ENCODE measurements at places on chromosomes 13 and 19. TPM values are rescaled to one million over a fixed set of nuclear protein-coding genes. Genes with fewer than 3 reads are reported as not detected.

PGLYRP1 gene
- 0.27 TPM for total RNA-seq

KCNC3 gene
- total RNA-seq, result 0.13 TPM

FAM124A gene
- total RNA-seq, result 2.0 TPM

TMEM221 gene
- total RNA-seq, result 1.0 TPM

NCCRP1 gene
- 0.04 TPM for total RNA-seq

DENND1C gene
- total RNA-seq, result 0.13 TPM

DNA sequence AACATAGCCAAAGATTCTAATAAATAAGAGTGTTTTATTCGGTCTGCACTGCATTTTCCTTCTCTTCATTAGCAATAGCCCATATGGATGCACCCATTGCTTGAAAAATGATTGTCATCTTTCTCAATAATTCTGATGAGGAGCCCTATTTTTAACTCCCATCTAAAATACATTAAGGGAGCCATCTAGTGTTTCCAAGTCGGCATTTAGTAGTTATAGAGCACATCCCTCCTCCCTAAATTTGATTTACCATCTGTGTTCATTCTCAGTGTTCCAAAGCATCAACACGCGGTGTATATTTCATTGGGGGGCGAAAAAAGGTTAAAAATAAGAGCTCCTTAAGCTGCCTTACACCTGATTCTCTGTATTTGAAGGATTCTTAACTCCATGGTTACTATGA, 119.2 kb upstream of the IPO5 start:
- no peaks in the 10 kb centered on the region for H3K4me1 ChIP-seq
- DNase-seq, result no peak
- H3K27me3 ChIP-seq, result no peaks in the 10 kb centered on the region
- H3K4me3 ChIP-seq, result no peak overlapping the region

DNA sequence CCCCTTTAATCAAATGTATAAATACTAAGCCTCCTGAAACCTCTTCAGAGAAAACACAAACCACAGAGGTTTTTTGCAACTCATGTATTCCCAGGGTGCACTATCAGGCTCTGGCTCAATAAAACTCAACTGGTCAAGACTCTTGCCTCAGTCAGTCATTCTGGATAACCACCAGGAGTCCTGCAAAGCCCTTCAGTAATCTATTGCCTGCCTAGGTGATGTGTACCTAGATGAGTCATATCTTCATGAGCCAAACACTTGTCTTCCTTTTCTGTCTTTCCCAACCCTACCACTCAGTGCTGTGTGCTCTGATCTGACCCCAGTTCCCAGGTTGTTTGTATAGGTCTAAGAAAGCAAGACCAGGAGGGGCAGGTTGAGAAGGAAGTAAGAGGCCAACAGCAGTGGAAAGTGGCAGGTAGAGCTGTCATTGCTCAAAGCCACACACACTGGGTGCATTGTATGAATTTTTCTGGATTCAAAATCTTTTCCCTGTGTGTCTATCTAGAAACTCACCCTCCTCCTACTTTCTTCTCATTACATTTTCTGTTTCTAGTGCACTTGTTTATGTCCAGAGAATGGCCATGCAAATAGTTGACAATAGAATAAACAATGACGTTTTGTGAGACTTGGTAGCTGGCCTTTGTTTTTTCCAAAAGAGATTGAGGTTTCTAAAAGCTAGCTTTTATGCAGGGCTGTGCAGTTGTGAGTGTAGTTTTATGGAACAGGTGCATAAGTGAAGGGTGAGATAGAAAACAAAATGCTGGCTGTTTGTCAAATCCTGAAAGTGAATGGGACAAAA, 48.1 kb downstream of the PSG1 start:
- H3K27ac ChIP-seq, result no peak overlapping the region
- H3K36me3 ChIP-seq, result no peaks in the 10 kb centered on the region
- H3K4me3 ChIP-seq, result no peak overlapping the region
- DNase-seq, result no peak
- no peaks in the 10 kb centered on the region for H3K4me1 ChIP-seq

GRCh38 chr13:105177265-105177900, 1358.1 kb downstream of the EFNB2 start:
- H3K27me3 ChIP-seq, result no peaks in the 10 kb centered on the region
- no peak overlapping the region for H3K27ac ChIP-seq
- no peaks in the 10 kb centered on the region for H3K4me1 ChIP-seq

DNA sequence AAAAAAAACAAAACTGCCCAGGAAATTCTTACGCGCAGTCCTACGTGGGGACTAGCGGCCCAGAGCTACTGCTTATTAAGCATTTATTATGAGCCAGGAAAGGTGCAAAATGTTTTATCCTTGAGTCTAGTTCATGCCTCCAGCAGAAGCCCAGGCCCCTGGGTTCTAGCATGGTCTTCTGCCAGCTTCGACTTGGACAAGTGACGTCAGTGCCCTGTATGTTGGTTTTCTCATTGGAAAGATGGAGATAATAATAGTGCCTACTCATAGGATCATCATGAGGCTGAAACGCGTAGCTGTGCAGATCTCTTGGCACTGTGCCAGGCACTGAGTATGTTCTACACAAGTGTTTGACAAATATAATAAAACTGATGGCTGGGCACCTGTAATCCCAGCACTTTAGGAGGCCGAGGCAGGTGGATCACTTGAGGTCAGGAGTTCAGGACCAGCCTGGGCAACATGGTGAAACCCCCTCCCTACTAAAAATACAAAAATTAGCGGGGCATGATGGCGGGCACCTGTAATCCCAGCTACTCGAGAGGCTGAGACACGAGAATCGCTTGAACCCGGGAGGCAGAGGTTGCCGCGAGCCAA, 12.4 kb upstream of the SULT2B1 start:
- H3K36me3 ChIP-seq, result no peaks in the 10 kb centered on the region
- H3K27ac ChIP-seq, result no peak overlapping the region
- no peaks in the 10 kb centered on the region for H3K27me3 ChIP-seq
- no peak overlapping the region for H3K4me3 ChIP-seq
- DNase-seq, result peak; percentile 45
- peaks cover 14% of the 10 kb centered on the region for H3K4me1 ChIP-seq

GRCh38 chr13:112249644-112250610, 126.2 kb upstream of the SPACA7 start:
- H3K4me1 ChIP-seq, result peaks cover 3% of the 10 kb centered on the region
- H3K36me3 ChIP-seq, result no peaks in the 10 kb centered on the region
- DNase-seq, result no peak
- no peak overlapping the region for H3K27ac ChIP-seq
- H3K27me3 ChIP-seq, result peaks cover 6% of the 10 kb centered on the region
- H3K4me3 ChIP-seq, result no peak overlapping the region

DNA sequence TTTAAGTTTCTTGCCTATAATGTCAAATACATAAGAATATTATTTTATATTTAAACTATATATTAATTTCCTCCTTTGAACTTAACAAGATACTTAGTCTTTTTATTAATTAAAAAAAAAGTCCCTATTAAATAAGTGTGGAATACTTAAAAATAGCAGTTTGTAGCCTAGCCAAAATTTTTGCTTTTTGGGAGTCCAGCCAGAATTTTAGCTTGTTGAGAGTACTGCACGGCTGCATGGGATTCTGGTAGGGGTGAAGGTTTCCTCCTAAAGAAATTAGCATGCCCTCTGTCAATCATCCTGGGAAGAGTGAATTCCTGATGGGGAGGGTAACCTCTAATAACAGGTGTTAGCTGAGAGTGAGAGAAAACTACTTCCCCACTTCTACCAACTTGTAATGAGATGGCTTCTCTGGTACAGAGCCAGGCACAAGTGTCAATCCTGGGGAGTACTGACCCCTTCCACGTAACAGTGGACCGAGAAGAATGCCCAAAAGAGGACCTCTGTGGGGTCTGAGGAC, 195.7 kb downstream of the SPRY2 start:
- H3K36me3 ChIP-seq, result no peaks in the 10 kb centered on the region
- peak; percentile 44 for DNase-seq
- no peak overlapping the region for H3K4me3 ChIP-seq
- H3K27me3 ChIP-seq, result no peaks in the 10 kb centered on the region
- H3K4me1 ChIP-seq, result peaks cover 11% of the 10 kb centered on the region

GRCh38 chr19:11881151-11881800, 6.3 kb upstream of the ZNF69 start:
- H3K4me3 ChIP-seq, result no peak overlapping the region
- no peak overlapping the region for H3K27ac ChIP-seq
- H3K36me3 ChIP-seq, result no peaks in the 10 kb centered on the region

DNA sequence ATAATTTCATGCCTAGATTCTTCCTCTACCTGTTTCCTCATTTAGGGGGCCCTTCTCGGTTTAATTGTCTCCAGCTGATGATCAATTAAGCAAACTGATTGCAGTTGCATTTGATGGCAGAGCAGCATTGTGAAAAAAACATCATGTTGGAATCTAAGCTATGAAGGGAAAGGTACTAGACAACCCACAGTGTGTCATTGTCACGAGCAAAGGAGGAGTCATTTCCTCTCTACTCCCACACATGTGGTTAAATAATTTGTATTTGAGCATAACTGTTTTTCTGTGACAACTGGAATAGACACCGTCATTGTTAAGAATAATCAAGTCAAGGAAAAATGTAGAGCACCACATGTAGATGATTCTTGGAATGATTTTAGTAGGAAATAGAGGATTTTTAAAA, 240.3 kb downstream of the DCT start:
- no peak overlapping the region for H3K4me3 ChIP-seq
- no peaks in the 10 kb centered on the region for H3K36me3 ChIP-seq
- no peaks in the 10 kb centered on the region for H3K27me3 ChIP-seq
- no peak overlapping the region for H3K27ac ChIP-seq
- DNase-seq, result no peak
- H3K4me1 ChIP-seq, result no peaks in the 10 kb centered on the region

GRCh38 chr13:109569958-109570711, 216.2 kb downstream of the IRS2 start:
- no peaks in the 10 kb centered on the region for H3K27me3 ChIP-seq
- no peaks in the 10 kb centered on the region for H3K36me3 ChIP-seq
- no peak for DNase-seq
- H3K4me3 ChIP-seq, result no peak overlapping the region
- H3K4me1 ChIP-seq, result no peaks in the 10 kb centered on the region

DNA sequence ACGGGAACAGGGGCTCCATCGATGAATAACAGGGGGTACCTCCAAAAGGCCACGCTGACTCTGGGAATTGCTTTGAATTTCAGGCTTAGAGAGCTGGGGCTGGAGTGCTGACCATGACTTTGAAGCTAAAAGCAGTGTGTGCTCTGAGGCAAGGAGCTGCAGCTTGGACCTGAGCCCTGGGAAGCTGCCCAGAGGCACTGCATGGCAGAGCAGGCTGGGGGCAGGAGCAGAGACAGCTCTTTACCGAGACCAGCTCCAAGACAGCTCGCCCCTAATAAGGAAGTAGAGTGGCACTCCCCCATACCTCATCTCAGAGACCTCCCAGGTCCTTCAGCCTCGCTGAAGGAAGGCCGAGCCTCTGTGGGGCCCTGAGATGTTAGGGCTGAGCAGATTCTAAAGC, 200.2 kb downstream of the COL4A1 start:
- H3K27ac ChIP-seq, result no peak overlapping the region
- no peak for DNase-seq
- H3K4me1 ChIP-seq, result peaks cover 19% of the 10 kb centered on the region
- H3K36me3 ChIP-seq, result no peaks in the 10 kb centered on the region
- H3K4me3 ChIP-seq, result no peak overlapping the region

GRCh38 chr13:106104281-106104901, 431.1 kb downstream of the EFNB2 start:
- no peaks in the 10 kb centered on the region for H3K36me3 ChIP-seq
- no peak overlapping the region for H3K4me3 ChIP-seq

GRCh38 chr13:36858290-36858689, 39.3 kb downstream of the RFXAP start:
- H3K27me3 ChIP-seq, result no peaks in the 10 kb centered on the region
- H3K36me3 ChIP-seq, result peaks cover 26% of the 10 kb centered on the region
- DNase-seq, result peak; percentile 71
- no peak overlapping the region for H3K27ac ChIP-seq
- no peaks in the 10 kb centered on the region for H3K4me1 ChIP-seq

- DNase-seq, result peak; percentile 67
- H3K36me3 ChIP-seq, result peaks cover 56% of the 10 kb centered on the region
- peak overlapping the region; percentile 66 for H3K27ac ChIP-seq
- no peaks in the 10 kb centered on the region for H3K27me3 ChIP-seq
- peaks cover 36% of the 10 kb centered on the region for H3K4me1 ChIP-seq
These were observed 53.3 kb upstream of the C13orf46 start for GRCh38 chr13:114027046-114027715.

DNA sequence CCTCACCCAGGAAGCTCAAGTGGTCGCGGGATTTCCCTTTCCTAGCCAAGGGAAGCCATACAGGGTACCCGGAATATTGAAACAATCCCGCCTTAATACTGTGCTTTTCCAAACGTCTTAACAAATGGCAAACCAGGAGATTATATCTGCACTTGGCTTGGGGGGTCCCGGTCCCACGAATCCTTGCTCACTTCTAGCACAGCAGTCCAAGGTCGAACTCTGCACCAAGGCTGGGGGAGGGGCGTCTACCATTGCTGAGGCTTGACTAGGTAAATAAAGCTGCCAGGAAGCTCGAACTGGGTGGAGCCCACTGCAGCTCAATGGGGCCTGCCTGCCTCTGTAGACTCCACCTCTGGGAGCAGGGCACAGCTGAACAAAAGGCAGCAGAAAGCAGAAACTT, 1644.8 kb downstream of the PCDH9 start:
- no peak for DNase-seq
- H3K36me3 ChIP-seq, result no peaks in the 10 kb centered on the region

GRCh38 chr13:60974296-60974695, 441.4 kb downstream of the PCDH20 start:
- no peaks in the 10 kb centered on the region for H3K4me1 ChIP-seq
- DNase-seq, result no peak
- no peak overlapping the region for H3K27ac ChIP-seq
- H3K4me3 ChIP-seq, result no peak overlapping the region

DNA sequence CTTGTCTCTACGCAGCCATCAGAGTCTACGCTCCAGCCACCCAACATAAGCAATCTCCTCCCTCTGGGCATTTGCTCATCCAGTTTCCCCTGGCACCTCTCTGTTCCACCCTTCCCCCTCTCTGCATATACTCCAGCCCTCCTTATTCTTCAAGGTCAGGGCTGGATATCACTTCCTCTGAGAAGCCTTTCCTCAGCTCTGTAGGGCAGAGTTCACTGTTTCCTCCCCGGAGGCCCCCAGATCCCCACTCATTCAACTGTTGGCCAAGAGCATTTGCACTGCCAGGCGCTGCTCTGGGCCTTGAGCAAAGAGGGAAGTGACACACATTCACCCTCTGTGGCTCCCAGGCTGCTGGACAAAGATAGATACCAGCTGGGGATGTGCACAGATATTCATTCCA, 3.3 kb downstream of the FCGRT start:
- no peak overlapping the region for H3K4me3 ChIP-seq
- H3K36me3 ChIP-seq, result peaks cover 25% of the 10 kb centered on the region
- H3K27ac ChIP-seq, result no peak overlapping the region
- H3K4me1 ChIP-seq, result peaks cover 26% of the 10 kb centered on the region

GRCh38 chr13:35927567-35928021, 203.6 kb downstream of the DCLK1 start:
- H3K4me1 ChIP-seq, result no peaks in the 10 kb centered on the region
- DNase-seq, result no peak
- H3K36me3 ChIP-seq, result peaks cover 16% of the 10 kb centered on the region
- no peaks in the 10 kb centered on the region for H3K27me3 ChIP-seq
- H3K27ac ChIP-seq, result no peak overlapping the region
- no peak overlapping the region for H3K4me3 ChIP-seq
